ENCODE measurements at places on chromosomes 5 and 9.
A peak's percentile ranks its signal among the peaks of the same experiment; 100 is the strongest.

DNA sequence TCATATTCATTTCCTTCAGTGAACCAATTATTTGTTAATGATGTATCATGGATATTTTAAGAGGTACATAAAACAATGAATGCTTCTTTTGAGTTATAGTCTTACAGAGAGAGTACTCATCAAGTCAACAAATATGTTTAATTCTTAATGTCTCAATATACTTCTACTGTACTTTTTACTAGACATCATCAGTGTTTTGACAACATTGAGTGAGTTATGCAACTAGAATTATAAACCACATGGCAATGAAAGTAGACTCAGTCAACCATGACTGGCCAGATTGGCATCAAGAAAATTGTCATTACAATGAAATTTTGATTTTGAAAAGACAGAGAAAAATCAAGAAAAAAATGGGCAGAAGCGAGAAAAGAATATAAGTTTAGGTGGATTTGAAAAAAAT, 1248.1 kb upstream of the CDH18 start:
- DNase-seq, result no peak

- no peak for DNase-seq
Measured at GRCh38 chr5:102715082-102715807, 39.9 kb upstream of the PAM start.

- DNase-seq, result no peak
Measured at GRCh38 chr5:115932991-115933390, 29.3 kb upstream of the LVRN start.

- no peak for DNase-seq
Measured at GRCh38 chr9:4781408-4781807, 11.3 kb upstream of the RCL1 start.

DNA sequence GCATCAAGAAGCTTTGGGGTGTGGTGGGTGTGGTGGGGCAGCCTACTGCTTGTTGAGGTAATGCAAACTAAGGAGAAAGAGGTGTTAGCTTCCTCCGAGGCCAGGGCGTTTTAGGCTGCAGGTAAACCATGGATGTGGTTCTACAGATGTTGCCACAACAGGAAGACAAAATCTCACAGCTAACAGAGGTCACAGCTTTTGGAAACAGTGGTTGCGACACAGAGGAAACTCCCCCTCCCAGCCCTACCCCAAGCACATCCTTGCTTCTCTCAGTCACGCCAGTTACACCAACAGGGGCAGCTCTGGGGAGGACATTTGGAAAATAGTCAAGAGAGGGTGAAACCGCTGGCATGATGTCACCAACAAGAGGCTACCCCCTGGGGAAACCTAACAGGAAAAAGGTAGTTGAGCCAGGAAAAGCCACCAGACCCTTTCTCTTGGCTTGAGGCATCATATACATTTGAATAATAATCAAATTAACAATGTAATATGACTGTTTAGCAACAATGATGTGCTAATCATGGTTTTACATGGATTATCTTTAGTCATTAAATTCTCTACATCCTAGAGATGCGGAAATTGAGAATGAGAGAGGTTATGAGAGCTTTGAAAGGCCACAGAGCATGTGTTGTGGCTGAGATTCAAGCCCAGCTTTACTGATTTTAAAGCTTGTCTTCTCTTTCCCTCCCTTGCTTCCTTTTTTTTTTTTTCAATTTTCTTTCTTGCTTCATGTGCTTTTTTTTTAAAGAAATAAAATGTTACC, 82.2 kb upstream of the IL12B start:
- DNase-seq, result no peak

GRCh38 chr9:131666774-131667173, 73.1 kb downstream of the RAPGEF1 start:
- no peak for DNase-seq

DNA sequence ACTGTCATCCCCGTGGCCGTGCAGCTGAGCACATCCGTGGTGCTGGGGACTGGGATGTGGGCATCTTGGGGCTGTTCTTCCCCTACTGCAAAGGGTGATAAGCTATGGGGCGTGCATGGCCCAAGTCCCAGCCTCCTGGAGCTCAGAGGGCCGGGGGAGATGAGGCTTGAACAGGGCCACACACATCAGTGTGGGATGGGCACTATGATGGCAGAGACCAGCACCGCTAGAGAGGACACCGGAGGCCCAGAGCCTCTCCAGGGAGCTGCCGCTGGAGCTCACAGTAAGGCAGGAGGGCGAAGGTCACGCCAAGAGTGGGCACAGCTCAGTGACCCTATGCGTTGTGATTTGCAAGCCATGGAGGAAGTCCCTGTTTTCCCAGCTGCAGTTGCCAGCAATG, 63.5 kb downstream of the OLFM1 start:
- DNase-seq, result no peak

GRCh38 chr9:22954550-22954949, 507.9 kb downstream of the DMRTA1 start:
- DNase-seq, result no peak

GRCh38 chr9:36092509-36093215, 43.9 kb upstream of the GLIPR2 start:
- DNase-seq, result no peak

GRCh38 chr5:149268928-149269557, 2.6 kb upstream of the AFAP1L1 start:
- DNase-seq, result peak; percentile 23

GRCh38 chr5:17056141-17056631, 120.1 kb upstream of the MYO10 start:
- no peak for DNase-seq

GRCh38 chr5:71982717-71983395, 124.4 kb upstream of the MAP1B start:
- no peak for DNase-seq

Measured in retina (tissue), 1 donor.